ENCODE measurements at places on chromosomes 2 and 18.

GRCh38 chr2:195622966-195623365 lies 34.1 kb upstream of the SLC39A10 start:
- no peak for DNase-seq

- DNase-seq = no peak
Observed at GRCh38 chr2:50480507-50480906, 551.4 kb downstream of the NRXN1 start.

DNA sequence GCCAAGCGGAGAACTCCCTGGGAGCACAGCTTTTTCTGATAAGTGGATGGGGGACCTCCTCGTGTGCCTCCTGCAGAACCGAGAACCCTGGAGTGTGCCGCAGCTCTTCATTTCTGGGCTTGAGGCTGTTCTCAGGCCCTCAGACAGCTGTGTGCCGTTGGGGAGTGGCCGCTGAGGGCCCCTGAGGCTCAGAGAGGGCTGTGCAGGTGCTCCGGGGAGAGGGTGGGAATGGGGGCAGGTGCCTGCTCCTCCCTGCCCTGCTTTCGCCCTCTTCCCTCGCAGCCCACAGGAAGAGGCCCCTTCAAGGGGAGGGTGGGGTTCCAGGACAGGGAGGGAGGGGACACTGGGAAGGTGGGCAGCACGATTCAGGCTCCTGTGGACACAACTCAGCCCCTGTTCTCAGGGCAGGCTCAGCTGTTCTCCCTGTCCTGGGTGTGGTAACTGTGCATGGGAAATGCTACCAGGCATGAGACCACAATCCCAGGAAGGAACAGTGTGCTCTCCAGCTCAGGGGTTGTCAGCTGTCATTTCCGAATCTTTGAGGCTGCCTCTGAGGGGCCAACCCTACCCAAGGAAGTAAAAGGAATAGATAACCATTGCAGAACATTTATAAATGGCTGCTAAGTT lies 11.3 kb downstream of the LCT start:
- no peak for DNase-seq

GRCh38 chr2:38251940-38252339 lies 125.1 kb downstream of the ATL2 start:
- DNase-seq = no peak

- DNase-seq = peak; percentile 1
Observed at GRCh38 chr2:139170406-139170805, 390.2 kb upstream of the NXPH2 start.

GRCh38 chr2:2750867-2751714 lies 420.0 kb upstream of the MYT1L start:
- no peak for DNase-seq

DNA sequence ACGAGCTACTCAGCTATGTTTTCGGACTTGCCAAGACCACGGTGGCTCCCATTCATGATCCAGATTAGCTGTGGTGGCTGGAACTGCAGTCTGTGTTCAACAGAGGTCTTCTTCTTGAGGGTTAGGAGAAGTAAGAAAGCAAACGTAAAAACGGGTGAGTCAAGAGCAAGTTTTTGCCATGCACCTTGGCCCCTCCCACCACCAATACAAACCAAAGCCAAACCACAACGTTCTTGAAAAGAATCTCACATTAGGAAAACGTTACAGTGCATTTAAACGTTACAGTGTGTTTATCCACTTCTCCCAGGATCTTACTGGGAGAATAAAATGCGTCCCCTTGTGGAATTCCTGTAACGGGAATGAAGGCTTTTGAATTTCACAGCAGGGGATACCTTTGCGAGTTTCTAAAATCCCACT lies 725 bp downstream of the FBXO48 start:
- no peak for DNase-seq

DNA sequence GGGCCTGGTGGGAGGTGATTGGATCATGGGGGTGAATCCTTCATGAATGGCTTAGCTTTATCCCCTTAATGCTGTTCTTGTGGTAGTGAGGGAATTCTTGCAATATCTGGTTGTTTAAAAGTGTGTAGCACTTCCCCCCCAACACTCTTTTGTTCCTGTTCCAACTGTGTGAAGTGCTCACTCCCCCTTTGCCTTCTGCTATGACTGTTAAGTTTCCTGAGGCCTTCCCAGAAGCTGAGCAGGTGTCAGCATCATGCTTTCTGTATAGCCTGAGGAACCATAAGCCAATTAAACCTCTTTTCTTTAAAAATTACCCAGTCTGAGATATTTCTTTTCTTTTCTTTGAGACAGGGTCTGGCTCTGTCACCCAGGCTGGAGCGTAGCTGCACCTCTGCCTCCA lies 139.4 kb downstream of the RNF152 start:
- no peak for DNase-seq

- no peak for DNase-seq
Observed at GRCh38 chr2:207825045-207825954, 55.6 kb upstream of the FZD5 start.

- DNase-seq = no peak
Observed at GRCh38 chr18:11665146-11665545, 23.9 kb upstream of the GNAL start.

- DNase-seq = no peak
Observed at GRCh38 chr2:105397953-105398335, 907 bp downstream of the FHL2 start.

GRCh38 chr18:24726727-24727492 lies 266.5 kb downstream of the HRH4 start:
- peak; percentile 67 for DNase-seq

- DNase-seq = no peak
Observed at GRCh38 chr2:65204461-65205210, 23.0 kb upstream of the ACTR2 start.

DNA sequence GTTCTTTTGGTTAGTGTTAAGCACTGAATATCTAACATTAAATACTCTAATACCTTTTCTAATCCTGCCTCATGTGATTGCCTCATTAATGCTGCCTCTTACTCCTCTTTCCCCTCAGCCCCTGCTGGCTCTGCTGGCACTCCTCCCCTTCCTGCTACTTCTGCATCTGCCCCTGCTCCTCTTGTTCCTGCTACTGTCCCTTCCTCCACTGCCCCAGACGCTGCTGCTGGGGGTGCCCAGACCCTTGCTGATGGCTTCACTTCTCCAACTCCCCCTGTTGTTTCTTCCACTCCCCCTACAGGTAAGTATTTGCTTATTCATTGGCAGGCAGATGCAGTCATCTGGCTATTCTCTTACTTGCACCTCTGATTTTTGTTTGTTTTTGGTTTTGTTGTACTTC lies 68.5 kb downstream of the ABI2 start:
- no peak for DNase-seq

DNA sequence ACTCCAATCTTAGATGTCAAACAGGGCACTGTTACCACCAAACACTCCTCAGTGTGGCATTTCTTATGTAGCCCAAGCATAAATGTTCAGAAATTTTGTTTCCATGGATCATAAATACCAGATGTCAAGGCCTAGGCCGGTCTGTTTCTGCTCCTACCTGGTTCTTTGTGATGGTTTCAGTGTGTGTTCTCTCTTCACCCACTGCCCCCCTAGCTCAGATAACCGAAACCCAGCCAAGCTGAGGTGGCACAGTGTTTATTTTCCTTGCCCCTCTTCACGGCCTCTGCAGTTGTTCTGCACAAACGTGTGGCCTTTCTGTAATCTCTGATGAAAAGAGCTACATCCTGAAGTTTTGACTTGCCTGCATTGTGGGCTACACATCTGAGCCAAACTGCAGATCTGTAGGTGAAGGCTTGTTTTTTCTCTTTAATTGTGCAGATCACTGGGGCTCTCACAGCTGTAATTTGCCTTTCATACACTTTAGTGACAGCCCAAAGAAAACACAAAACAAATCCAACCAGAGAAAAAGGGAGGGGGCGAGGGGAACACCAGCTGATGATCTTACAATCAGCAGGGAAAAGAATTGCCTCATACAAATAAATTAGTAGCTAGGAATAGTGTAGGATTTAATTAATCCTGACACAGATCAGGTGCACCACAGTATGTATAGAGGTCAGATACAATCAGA lies 99.1 kb downstream of the NRP2 start:
- no peak for DNase-seq

GRCh38 chr2:153072077-153072476 lies 353.7 kb downstream of the ARL6IP6 start:
- DNase-seq = no peak

DNA sequence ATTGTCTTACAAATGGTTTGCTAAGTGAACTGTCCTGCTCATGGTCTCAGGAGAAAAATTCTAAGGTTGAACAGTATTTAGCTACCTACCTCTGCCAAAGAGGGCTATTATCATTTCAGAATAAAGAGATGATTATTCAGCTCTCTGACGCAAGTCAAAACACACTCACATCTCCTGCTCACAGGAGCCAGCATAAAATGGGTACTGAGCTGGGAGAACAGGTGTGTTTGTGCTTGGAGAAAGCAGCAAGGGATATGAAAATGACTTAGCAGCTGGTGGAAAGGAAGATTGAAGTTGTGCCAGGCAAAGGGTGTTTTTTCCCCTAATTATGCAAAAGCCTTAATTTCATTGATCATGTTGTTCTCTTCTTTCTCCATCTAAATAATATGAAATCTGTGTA lies 47.3 kb upstream of the TANK start:
- DNase-seq = no peak

DNA sequence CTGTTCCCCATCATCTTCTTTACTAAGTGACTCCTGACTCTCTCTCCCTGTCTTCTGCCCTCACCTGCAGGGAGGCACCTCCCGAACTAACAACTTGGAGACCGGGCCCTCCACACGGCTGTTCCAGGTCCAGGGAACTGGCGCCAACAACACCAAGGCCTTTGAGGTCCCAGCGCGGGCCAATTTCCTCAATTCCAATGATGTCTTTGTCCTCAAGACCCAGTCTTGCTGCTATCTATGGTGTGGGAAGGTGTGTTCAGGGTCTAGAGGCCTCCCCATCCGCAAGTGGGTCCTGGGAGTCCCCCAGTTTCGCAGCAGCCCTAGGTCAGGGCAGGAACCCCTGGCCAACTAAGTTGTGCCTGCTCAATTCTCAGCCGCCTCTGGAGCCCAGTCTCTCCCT lies 15.5 kb downstream of the VIL1 start:
- DNase-seq = no peak

GRCh38 chr2:73992036-73992435 lies 7.3 kb downstream of the TET3 start:
- DNase-seq = no peak

- DNase-seq = peak; percentile 41
Observed at GRCh38 chr2:55482186-55482884, 37.2 kb upstream of the CFAP36 start.

DNA sequence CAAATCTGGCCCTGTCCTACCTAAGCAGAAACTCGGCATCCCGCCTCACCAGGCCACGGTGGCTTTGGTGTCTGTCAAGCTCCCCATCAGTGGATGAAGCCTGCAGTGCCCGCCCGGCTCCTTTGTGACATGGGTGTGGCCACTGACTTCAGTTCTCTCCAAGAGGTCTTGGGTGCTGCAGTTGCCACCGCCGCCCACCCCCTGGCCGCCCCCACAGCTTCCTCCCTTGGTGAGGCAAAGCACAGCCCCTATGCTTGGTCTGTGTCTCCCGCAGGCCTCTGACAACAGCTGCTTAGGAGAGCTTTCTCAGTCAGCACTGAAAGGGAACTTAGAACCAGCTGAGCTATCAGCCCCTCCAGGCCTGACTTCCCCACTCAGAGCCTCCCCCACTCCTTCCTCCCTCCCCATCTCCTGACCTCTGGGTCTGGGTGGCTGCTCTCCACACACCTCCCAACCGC lies 22.9 kb upstream of the GPR55 start:
- no peak for DNase-seq

- peak; percentile 31 for DNase-seq
Observed at GRCh38 chr2:126776692-126777619, 121.0 kb downstream of the GYPC start.

DNA sequence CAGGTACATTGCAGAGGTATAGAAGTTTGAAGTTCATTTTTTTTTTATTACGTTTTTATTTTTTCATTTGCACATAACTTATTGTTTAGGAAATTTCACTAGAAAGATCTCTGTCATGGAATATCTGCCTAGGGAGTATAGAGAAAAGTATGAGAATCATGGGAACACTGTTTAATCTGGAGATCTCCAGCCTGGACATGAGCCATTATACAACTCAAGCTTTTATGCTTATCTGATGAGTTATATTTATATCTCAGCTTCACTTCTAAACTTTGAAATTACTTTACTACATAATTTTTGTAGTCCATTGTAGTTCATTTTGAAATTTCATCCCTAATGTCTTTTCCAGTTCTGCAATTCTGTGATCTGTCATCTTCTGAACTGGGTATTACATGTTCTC lies 515.6 kb downstream of the ERBB4 start:
- no peak for DNase-seq

DNA sequence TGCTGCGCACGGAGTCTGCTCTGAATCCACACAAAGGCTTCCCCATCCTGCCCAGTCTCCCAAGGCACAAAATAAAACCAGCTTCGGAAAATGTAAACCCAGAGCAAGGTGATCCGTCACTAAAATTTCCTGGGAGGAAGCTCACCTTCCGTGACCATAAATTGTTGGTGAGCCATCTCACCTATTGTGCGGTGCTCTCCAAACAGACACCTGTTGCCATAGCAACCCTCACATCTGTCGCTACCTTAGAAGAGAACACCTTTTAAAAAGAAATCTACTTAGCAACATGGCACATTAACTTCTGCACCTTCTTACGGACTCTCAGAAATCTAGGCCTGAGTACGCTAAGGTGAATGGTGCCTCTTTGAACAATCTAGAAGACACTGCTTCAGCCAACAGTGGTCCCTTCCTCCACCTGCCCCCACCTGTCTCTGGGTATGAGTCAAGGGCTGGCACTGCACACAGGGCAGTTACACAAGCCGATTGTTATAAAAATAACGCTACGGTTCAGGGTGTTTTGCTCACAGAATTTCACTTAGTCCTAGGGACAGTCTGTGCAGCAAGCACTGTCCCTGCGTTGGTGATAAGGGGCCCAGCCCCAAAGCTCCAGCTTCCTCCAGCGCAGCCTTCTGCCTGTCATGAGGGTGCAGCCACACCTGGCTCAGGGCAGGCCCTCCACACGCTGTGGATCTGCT lies 114.9 kb upstream of the ID2 start:
- DNase-seq = no peak

GRCh38 chr2:196500686-196501431 lies 138.7 kb upstream of the CCDC150 start:
- no peak for DNase-seq
